Activated T-helper 1 cell treated with anti-CD3 and anti-CD28 coated beads, Interleukin-12 subunit alpha, Interleukin-12 subunit beta, Interleukin-2, Interleukin-4 antibody, amounts not matched to agents 30 ng/mL and 10 ng/mL and 1 ng/mL, durations not matched to agents 14 hours and 24 hours and 36 hours (primary cell): ENCODE measurements at places on chromosomes 2 and 18.

- no peaks in the 10 kb centered on the region for H3K36me3 ChIP-seq
- no peaks in the 10 kb centered on the region for H3K4me1 ChIP-seq
- H3K4me3 ChIP-seq: no peak overlapping the region
- DNase-seq: no peak
Observed at GRCh38 chr18:71212222-71212621, 923.4 kb downstream of the SOCS6 start.

DNA sequence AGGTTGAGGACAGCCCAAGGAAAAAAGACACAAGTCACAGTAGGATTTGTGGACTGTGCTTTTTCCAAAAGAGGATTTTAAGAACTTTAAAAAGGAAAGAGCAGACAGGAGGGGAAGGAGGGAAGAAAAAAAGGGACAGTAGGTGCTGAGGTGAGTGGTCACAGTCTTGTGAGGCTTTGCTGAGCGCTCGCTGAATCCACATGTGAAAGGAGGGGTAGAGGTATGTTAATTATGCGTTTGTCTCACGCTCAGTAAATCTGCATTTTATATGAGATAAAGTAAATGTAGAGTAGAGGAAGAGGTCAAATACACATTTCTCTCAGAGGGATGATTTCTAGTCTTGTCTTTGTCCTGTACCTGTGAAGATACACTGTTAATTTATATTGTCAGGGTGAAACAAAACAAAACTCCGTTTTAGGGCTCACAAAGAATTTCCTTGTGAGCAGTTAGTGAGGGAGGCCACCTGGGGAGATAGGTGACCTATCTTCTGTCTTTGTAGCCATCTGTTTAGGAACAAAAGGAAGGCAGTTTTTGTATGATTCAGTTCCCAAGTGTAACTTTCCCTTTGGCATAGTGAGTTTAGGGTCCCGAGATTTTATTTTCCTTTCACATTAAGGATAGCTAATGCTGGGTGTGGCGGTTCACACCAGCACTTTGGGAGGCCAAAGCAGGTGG is 25.3 kb downstream of the GNAL start:
- H3K27ac ChIP-seq: no peak overlapping the region
- no peak overlapping the region for H3K4me3 ChIP-seq
- DNase-seq: no peak
- H3K36me3 ChIP-seq: no peaks in the 10 kb centered on the region
- no peaks in the 10 kb centered on the region for H3K4me1 ChIP-seq

GRCh38 chr2:17166506-17166905 is 351.7 kb downstream of the RAD51AP2 start:
- H3K4me3 ChIP-seq: no peak overlapping the region
- DNase-seq: no peak
- H3K36me3 ChIP-seq: no peaks in the 10 kb centered on the region
- H3K27ac ChIP-seq: no peak overlapping the region

DNA sequence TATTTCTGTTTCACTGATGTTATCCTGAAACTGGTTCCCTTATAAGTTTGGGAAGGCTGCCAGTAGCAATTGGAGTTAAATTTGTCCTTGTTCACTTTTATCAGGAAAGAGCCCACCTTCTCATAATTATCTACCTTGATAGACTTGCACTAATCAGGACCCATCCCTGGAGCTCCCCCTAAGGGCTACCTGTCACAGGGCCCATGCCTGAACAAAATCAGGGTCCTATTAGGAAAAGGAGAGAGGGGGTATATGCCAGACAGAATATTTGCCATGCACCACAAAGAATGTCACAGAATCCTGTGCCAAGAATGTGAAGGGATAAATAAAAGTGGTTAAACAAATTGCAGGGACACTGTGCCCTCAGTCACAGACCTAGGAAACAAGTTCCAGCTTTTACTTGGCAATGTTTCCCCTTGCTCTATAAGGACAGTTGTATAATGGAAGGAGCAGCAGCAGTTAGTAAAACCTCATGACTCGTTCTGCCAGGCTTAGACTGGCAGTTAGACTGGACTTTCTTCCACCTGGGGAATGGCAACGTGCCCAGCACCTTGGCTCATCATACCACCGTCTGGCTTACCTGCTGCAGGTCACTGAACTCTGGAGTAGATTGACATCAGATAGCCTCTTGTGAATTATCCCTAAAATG is 32.3 kb upstream of the VWC2L start:
- H3K36me3 ChIP-seq: no peaks in the 10 kb centered on the region
- H3K27me3 ChIP-seq: no peaks in the 10 kb centered on the region
- H3K4me3 ChIP-seq: no peak overlapping the region
- no peaks in the 10 kb centered on the region for H3K4me1 ChIP-seq

- no peaks in the 10 kb centered on the region for H3K4me1 ChIP-seq
- H3K27me3 ChIP-seq: no peaks in the 10 kb centered on the region
- no peaks in the 10 kb centered on the region for H3K36me3 ChIP-seq
- no peak overlapping the region for H3K4me3 ChIP-seq
- H3K27ac ChIP-seq: no peak overlapping the region
- no peak for DNase-seq
Observed at GRCh38 chr2:217878915-217879590, 123.7 kb downstream of the TNS1 start.

- no peak overlapping the region for H3K4me3 ChIP-seq
- no peak for DNase-seq
- no peaks in the 10 kb centered on the region for H3K27me3 ChIP-seq
- H3K36me3 ChIP-seq: no peaks in the 10 kb centered on the region
- H3K4me1 ChIP-seq: no peaks in the 10 kb centered on the region
Observed at GRCh38 chr2:132760405-132760804, 90.4 kb upstream of the LYPD1 start.

GRCh38 chr2:33219850-33220275 is 256.6 kb upstream of the RASGRP3 start:
- DNase-seq: no peak
- H3K4me1 ChIP-seq: peaks cover 9% of the 10 kb centered on the region
- no peak overlapping the region for H3K4me3 ChIP-seq

DNA sequence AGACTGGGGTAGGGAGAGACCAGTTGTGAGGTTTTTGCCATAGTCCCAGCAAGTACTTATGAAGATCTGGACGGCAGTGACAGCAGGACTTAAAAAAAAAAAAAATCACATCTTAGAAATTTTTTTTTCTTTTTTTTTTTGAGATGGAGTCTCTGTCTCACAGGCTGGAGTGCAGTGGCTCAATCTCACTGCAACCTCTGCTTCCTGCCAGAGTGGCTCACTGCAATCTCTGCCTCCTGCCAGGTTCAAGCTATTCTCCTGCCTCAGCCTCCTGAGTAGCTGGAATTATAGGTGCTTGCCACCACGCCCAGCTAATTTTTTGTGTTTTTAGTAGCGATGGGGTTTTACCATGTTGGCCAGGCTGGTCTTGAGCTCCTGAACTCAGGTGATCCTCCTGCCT is 22.4 kb upstream of the STAT4 start:
- no peaks in the 10 kb centered on the region for H3K27me3 ChIP-seq
- DNase-seq: no peak
- no peak overlapping the region for H3K4me3 ChIP-seq
- H3K27ac ChIP-seq: no peak overlapping the region
- H3K36me3 ChIP-seq: no peaks in the 10 kb centered on the region

GRCh38 chr2:68196120-68196716 is 38.5 kb downstream of the PNO1 start:
- H3K36me3 ChIP-seq: no peaks in the 10 kb centered on the region
- DNase-seq: no peak
- no peaks in the 10 kb centered on the region for H3K27me3 ChIP-seq

DNA sequence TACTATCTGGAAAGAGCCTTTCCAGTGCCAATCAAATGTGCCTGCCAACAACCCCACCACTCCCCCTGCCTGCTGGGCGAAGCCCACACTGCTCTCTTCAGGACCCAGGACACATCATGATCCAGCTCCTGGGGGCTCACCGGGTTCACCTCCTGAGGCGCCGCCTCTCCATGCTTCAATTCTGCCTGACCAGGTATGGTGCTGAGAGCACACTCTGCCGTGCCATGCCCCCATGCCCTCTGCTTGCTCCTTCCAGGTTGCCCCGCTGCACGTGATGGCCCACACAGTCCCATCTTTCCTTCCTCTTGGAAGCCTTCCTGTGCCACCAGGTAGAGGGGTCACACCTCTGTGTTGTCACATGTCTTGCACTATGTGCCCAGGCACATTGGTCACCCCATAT is 47.5 kb downstream of the ASB18 start:
- no peak overlapping the region for H3K4me3 ChIP-seq
- no peak overlapping the region for H3K27ac ChIP-seq
- H3K36me3 ChIP-seq: no peaks in the 10 kb centered on the region
- no peaks in the 10 kb centered on the region for H3K4me1 ChIP-seq
- peaks cover 2% of the 10 kb centered on the region for H3K27me3 ChIP-seq
- no peak for DNase-seq

GRCh38 chr2:179264368-179265081 is at the start of gene SESTD1:
Gene SESTD1 (minus strand): TSS chr2:179264832. CDS start chr2:179191841, 72,991 bp downstream.
- peaks cover 34% of the 10 kb centered on the region for H3K4me1 ChIP-seq
- H3K27me3 ChIP-seq: peaks cover 41% of the 10 kb centered on the region
- H3K4me3 ChIP-seq: peak within 1 kb of the TSS; percentile 87
- peak within 1 kb of the TSS; percentile 79 for H3K27ac ChIP-seq
